CD4-positive, alpha-beta T cell (primary cell): ENCODE measurements at places on chromosomes 12 and 14.

DNA sequence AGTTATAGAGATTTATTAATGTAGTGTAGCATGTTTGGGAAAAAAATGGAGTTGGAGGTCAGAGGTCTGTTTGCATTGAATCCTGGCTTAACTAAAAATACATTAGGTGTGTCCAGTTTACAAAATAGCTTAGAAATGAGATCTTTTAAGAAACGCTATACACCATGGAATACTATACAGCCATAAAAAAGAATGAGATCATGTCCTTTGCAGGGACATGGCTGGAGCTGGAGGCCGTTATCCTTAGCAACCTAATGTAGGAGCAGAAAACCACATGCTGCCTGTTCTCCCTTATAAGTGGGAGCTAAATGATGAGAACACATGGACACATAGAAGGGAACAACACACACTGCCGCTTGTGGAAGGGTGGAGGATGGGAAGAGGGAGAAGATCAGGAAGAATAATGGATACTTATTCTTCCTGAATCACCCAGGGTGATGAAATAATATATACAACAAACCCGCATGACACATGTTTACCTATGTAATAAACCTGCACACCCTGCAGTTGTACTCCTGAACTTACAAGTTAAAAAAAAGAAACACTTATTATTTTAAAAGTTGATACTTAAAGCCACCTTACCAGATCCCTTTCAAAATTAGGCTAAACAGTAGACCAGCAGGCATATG is 14.0 kb upstream of the MYRFL start:
- no peak for DNase-seq

GRCh38 chr14:57737598-57737997 is 128.3 kb downstream of the SLC35F4 start:
- DNase-seq, result no peak

DNA sequence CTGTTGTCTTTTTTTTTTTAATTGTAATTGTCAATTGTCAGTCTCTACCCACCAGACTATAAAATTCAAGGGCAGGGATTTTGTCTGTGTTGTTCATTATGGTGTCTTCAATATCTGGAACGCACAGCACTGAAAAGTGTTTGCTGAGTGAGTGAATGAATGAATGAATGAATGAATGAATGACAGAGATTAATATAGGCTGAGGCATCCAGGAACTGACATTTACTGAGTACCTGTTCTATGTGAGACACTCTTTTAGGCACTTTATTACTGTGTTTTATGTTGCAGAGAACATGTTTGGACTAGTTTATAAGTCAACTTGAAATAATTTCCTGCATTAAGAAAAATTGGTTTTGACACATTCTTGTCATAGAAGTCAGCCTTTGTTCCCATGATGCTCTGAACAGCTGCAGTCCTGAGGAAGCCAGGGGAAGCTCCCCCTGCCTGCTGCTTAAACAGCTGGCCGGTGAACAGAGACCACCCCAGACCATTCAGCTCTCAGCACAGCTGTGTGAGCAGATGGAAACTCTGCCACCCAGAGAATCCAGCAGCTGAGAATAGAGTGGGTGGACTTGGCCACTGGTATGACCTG is 160.7 kb upstream of the CCND2 start:
- no peak for DNase-seq

GRCh38 chr14:104550861-104551728 is 28.5 kb upstream of the C14orf180 start:
- DNase-seq, result no peak

DNA sequence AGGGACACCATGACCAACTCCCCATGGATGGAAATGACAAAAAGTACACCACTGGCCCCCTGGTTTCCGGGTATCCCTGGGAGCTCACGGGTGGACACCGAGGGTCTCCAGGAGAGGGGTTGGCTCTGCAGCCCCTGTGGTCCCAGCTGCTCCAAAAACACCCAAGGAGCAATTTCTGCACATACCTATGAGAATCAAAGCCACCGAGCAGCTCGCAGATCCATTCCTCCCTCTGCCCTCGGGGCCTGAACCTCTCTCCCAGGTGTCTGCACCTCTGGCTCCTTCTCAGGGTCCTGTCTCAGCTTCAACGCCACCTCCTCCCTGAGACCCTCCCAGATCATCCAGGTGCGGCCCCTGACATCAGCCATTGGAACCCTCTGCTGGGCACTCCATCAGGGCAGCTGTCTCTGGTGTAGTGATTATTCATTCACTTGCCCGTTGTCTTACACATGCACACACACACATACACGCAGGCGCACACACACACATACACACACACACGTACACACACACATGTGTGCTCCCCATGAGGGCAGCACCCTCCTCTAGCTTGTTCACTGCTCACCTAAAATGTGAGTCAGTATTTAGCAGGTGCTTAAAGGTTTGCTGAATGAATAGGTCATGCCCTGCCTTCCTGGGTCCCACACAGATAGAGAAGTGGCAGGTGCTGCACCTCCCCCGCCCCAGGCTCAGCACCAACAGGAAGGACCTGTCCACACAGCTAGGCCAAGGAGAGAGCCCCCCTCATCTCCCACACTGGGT is 5.9 kb downstream of the RIMBP2 start:
- no peak for DNase-seq

GRCh38 chr14:102500713-102501112 is 8.9 kb downstream of the ANKRD9 start:
- no peak for DNase-seq

- no peak for DNase-seq
These were observed 97.2 kb downstream of the SSPN start for GRCh38 chr12:26292596-26292995.

DNA sequence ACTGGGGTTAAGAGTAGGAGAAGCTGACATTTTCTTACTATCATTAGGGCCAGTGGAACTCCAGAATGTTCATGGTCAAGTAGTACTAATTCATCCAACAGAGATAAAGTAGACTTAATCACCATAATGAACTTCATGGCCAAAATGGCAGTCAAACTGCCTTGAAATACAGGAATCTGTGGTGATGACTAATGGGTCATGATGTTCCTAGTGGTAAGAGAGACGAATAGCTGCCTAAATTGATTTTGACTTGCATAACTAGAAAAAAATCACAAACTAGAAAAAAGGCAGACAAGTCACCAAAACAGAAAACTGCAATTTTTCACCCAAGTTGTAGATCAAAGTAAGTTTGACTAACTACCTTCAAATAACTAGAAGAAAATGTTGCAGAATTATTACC is 138.5 kb downstream of the MGAT4C start:
- DNase-seq, result no peak

- DNase-seq, result no peak
These were observed 101.1 kb upstream of the SFSWAP start for GRCh38 chr12:131609762-131610161.

DNA sequence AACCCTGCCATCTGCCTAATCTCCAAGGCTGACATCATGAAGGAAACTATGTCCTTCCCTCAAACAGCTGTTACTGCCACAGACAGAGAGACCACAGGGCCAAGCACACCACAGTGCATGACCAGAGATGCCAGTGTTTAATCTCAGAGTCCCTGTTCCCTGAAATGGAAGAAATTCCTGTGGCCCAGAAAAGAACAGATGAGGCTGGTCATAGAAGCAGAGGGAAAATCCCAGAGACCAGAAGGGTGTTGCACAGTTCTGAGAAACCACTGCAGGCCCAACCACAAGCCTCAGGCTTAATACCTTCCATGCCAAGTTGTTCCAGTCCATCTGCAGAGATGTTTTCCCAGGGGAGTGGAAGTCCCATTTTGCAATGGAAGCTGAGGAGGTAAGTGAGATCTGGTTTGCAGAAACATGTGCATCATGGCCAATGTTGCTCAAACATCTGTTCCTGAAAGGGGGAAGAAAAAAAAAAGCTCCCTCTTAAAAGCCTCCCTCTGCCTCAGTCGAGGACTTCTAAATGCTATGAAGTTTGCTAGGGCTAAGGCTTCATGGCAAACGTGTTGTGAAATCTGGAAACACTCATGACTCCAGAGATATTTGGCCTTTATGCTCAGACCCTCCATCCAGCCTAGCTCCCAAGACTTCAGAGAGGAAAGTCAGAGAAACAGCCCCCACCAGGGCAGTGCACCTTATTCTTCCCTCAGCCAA is 98.6 kb downstream of the SCARB1 start:
- no peak for DNase-seq

GRCh38 chr12:72836194-72836593 is 564.0 kb downstream of the TRHDE start:
- DNase-seq, result no peak
